ENCODE measurements at places on chromosomes 13 and 19.

DNA sequence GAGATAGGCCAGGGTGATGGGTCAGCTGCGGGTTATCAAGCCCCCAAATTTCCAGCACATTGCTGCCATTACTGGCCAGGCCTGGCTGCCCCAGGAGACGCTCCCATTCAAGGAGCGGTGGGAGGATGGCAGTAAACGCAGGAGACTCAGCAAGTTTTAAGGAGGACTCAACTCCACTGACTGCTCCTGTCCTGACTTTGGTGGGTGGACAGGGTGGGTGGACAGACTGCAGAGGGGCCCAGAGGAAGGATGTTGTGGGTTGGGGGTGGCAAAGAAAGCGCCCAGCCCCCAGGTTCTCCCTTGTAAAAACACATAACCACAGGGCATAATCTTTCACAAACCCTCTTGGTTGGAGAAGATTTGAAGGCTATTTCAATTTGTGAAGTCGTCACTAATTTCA, 4.4 kb downstream of the GJB6 start:
- no peak overlapping the region for H3K4me3 ChIP-seq
- DNase-seq: no peak
- H3K27me3 ChIP-seq: peaks cover 31% of the 10 kb centered on the region
- H3K36me3 ChIP-seq: no peaks in the 10 kb centered on the region

DNA sequence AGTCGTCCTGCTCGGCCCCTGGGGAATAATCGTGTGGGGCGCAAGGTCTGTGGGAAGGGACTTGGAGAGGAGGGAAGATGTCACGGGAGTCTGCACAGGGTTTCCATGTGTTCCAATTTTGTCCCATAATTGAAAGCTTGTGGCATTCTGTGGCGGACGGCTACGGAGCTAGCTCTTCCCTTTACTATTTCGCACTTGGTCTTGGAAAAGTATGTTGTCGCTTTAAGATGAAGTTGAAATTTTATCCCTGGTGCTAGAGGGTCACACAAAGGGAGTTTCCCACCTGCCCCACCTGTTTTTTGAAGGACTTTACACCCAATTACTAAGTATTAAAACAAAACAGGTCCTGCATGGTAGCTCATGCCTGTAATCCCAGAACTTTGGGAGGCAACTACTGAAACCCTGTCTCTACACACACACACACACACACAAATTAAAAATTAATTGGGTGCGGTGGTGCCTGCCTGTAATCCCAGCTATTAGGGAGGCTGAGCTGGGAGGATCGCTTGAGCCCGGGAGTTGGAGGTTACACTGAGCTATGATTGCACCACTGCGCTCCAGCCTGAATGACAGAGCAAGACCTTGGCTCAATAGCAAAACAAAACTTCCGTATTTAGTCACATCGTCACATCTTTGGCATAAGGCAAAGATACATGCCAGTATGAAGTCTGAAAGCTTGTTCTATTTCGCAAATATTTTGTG, 967 bp upstream of the TPT1 start:
- peak overlapping the region; percentile 98 for H3K4me3 ChIP-seq
- H3K27me3 ChIP-seq: no peaks in the 10 kb centered on the region
- peaks cover 45% of the 10 kb centered on the region for H3K4me1 ChIP-seq
- DNase-seq: no peak
- H3K36me3 ChIP-seq: peaks cover 76% of the 10 kb centered on the region
- H3K27ac ChIP-seq: peak overlapping the region; percentile 100

DNA sequence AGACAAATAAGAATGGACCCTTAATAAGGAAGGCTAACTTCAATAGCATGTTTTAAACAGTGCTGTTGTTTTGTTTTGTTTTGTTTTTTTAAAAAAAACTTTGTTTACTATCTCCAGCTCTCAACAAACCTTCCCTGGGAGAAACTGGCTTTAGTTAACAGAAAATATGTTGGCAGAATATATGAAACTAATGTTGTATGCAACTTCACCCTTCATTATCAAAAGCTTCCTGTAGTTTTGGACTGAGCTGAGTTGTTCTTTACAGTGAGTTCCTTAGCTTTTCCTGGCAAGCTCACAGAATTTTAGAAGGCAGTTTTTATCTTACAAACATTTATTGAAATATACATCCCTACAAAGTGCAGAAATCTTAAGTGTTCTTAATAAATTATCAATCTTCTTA, 2480.7 kb upstream of the PCDH20 start:
- H3K4me1 ChIP-seq: no peaks in the 10 kb centered on the region
- no peaks in the 10 kb centered on the region for H3K27me3 ChIP-seq
- DNase-seq: no peak
- no peak overlapping the region for H3K4me3 ChIP-seq
- no peaks in the 10 kb centered on the region for H3K36me3 ChIP-seq

DNA sequence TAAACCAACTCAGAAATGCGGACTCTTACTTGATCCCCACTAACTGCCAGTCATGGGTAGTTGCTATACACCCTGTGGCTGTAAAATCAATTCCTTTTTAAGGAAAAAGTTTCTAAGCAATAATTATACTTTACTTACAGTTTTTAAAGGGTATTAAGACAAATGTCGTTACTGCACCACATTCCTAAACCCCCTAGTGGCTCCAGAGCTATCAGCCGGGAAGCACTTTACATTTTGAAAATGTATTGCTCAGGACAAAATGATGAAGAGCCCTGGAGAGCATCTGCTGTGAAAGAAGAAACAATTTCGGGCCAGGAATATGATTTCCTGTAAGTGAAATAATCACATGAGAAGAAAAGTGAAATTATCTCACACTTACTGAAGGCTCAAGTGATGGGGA, 36.7 kb downstream of the DCLK1 start:
- H3K36me3 ChIP-seq: no peaks in the 10 kb centered on the region
- H3K4me1 ChIP-seq: no peaks in the 10 kb centered on the region
- H3K4me3 ChIP-seq: no peak overlapping the region
- H3K27me3 ChIP-seq: no peaks in the 10 kb centered on the region
- no peak for DNase-seq

GRCh38 chr19:39423258-39424086, 11.0 kb downstream of the PLEKHG2 start:
- no peaks in the 10 kb centered on the region for H3K27me3 ChIP-seq
- H3K36me3 ChIP-seq: peaks cover 50% of the 10 kb centered on the region
- no peaks in the 10 kb centered on the region for H3K4me1 ChIP-seq
- DNase-seq: no peak
- H3K27ac ChIP-seq: peak overlapping the region; percentile 65
- no peak overlapping the region for H3K4me3 ChIP-seq

DNA sequence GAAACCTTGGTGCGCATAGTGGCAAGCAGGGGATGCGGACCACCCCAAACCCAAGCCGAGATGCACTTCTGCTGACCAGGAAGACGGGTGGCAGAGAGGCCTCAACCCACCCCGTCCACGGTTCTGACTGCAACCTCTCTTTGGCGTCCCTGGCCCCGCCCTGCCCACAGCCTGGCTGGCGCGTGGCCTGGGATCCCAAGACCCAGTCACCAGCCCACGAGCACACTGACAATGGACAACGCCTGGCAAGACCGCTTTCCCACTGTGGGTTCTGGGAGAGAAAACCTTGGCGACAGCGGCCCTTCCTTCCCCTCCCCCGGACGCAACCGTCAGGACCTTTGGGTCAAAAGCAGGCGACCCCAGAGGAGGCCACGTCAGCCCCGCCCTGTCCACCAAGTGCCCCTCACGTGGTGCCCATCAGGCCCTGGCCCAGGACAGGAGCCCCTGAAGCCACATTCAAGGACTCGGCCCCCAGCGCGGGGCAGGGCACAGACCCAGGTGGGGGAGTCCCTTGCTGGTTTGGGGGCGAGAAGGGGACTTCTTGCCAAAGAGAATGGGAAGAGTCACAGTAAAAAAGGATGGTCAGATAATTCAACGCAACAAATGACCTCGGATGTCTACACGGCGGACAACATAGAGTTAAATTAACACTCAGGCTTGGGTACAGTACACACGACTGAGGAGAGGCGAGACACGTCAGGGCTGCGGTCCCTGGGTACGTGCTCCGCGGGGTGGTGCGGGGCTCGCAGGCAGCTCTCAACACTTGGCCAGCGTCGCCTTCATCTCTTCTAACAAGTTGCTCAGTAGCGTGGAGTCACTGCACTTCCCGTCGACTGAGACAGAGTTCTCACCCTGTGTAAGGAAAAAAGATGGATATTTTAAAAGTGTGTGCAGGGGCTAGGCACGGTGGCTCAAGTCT, 5.0 kb downstream of the IZUMO4 start:
- H3K4me3 ChIP-seq: no peak overlapping the region
- no peak for DNase-seq
- peaks cover 12% of the 10 kb centered on the region for H3K4me1 ChIP-seq
- no peaks in the 10 kb centered on the region for H3K27me3 ChIP-seq

GRCh38 chr13:65553096-65553727, 1676.9 kb downstream of the PCDH9 start:
- H3K36me3 ChIP-seq: no peaks in the 10 kb centered on the region
- H3K4me3 ChIP-seq: no peak overlapping the region
- DNase-seq: no peak
- no peaks in the 10 kb centered on the region for H3K27me3 ChIP-seq

GRCh38 chr19:42420055-42420544, 7.1 kb downstream of the LIPE start:
- peaks cover 48% of the 10 kb centered on the region for H3K36me3 ChIP-seq
- DNase-seq: peak; percentile 79
- H3K27me3 ChIP-seq: no peaks in the 10 kb centered on the region
- H3K27ac ChIP-seq: no peak overlapping the region
- H3K4me3 ChIP-seq: no peak overlapping the region

DNA sequence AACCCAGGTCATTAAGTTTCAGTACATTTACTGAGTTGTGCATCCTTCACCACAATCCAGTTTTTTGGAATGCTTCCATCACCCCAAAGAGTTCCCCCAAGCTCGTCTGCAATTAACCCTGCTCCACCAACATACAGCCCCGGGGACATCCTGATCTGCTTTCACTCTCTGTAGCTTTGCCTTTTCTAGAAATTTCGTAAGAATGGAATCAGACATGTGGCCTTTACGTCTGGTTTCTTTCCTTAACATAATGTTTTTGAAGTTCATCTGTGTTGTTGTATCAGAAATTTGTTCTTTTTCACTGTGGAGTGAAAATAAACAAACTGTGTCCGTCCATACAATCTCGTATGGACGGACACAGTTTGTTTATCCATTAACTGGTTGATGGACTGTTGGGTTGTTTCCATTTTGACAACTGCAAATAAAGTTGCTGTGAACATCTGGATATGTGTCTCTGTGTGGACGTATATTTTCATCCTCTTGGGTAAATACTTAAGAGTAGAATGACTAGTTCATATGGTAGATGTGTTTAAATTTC, 2.9 kb downstream of the KLHL26 start:
- peaks cover 40% of the 10 kb centered on the region for H3K4me1 ChIP-seq
- H3K27ac ChIP-seq: no peak overlapping the region
- peaks cover 7% of the 10 kb centered on the region for H3K36me3 ChIP-seq
- no peaks in the 10 kb centered on the region for H3K27me3 ChIP-seq
- DNase-seq: no peak

GRCh38 chr19:13604902-13605586, 98.8 kb upstream of the CACNA1A start:
- no peak for DNase-seq
- H3K27me3 ChIP-seq: peaks cover 12% of the 10 kb centered on the region
- no peak overlapping the region for H3K4me3 ChIP-seq
- peaks cover under 1% of the 10 kb centered on the region for H3K4me1 ChIP-seq
- H3K27ac ChIP-seq: no peak overlapping the region

- DNase-seq: no peak
- H3K4me3 ChIP-seq: no peak overlapping the region
- H3K4me1 ChIP-seq: no peaks in the 10 kb centered on the region
- no peaks in the 10 kb centered on the region for H3K36me3 ChIP-seq
- H3K27ac ChIP-seq: no peak overlapping the region
Measured at GRCh38 chr13:36101157-36101556, 30.0 kb downstream of the DCLK1 start.
